ENCODE measurements at places on chromosomes 3 and 15.

- no peak for DNase-seq
These were observed 27.8 kb upstream of the GMPPB start for GRCh38 chr3:49751501-49751900.

DNA sequence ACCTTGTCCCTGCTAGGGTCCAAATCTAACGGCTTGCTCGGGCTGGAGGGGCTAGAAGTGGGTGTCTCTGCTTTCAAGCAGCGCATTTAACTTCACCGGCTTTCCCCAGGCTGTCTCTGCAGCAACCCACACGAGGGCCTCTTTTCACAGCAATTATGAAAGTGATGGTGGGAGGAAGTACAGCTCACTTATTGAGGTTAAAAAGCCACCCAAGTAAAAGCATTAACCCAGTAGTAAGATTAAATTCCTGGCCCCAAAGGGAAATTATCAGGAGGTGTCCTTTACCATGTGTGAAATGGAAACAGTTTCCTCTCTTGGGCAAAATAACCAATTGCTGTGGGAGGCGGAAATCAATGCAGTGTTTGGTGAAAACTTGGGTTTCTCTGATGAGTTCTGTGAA is 41.1 kb downstream of the NGRN start:
- DNase-seq, result no peak

DNA sequence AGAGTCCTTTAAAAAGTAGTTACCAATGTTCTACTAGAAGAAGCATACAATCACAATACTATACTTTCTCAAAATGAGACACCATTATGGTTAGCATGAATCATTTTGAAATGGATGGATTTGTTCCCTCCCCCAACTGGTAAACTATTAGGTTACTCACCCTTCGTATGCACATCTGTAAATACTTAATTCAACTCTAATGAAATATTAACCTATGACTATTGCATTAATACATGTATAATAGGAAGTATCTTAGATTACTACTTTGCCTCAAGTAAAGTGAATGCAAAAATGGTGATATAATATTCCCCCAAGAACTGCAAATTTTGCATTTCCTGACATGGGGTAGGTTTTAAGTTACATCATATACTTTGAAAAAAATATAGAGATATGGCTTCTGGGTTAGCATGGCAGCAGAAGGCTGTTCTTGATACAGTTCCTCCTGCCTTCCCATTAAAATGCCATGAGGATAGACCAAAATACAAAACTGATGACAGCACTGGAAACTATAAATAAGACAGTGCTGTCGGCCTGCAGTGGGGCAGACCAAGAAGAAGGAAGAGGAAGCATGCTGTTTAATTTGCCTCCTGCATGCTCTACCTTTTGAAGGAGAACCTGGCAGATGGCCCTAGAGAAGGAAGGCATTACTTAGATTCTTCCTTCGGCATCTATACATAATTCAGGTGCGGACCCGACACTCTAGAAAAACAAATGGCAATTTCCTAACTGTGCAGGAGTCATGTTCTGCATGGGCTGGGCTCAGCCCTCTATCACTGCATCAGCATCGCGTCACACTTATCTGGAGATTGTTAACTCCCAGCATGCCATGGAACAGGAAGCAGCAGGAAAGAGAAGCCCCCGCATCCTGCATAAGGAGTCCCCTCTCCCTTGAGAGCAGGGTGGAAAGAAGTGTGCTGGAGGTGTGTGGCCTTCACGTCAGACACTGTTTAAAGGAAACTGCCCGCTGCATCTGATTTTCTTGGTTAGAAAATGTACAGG is 41.8 kb upstream of the NEO1 start:
- no peak for DNase-seq

DNA sequence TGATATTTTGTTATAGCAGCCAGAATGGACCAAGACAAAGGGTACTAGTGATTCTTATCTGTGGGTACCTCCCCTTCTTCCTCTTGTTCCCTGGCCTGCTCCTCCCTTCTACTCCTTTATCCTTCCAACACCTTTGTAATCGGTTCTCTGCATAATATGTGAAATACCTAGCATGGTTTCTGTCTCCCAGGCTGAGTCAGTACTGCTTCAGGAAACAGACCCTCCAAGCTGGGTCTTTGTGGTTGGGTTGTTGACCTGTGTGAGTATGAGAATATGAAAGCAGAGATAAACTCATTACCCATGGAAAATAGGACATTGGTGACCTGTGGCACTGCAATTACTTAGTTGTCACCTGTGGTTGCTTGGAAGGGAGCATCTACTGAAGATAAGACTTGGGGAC is 69.3 kb upstream of the KLF13 start:
- DNase-seq, result no peak

GRCh38 chr3:39780352-39780751 is 29.1 kb upstream of the MYRIP start:
- DNase-seq, result no peak

Data from brain microvascular endothelial cell (primary cell).